Ureter (tissue), 1 donor: ENCODE measurements at places on chromosomes 3 and 15.
A peak's percentile ranks its signal among the peaks of the same experiment; 100 is the strongest.

DNA sequence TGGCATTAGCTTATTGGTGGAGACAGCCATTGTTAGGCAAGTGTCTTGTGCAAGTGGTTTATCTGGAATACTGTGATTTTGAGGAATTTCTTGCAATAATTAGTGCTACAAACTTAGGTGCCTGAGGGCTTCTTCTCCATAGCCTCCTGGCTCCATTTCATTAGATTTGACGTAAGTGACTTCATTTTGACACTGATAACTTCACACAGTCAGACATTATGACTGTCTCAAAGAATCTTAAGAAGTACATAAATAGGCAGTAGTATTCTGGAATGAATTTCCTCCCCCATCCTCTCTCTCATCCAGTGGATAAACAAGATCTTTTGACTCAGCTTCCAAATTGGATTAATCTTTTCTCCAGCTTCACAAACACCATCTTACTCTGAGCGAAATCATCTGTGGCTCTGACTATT, 19.0 kb downstream of the ARL14 start:
- DNase-seq = no peak

- DNase-seq = peak; percentile 82
Measured at GRCh38 chr3:57100046-57100695, 39.7 kb downstream of the SPATA12 start.

GRCh38 chr3:54875596-54876268, 52.1 kb downstream of the LRTM1 start:
- no peak for DNase-seq

DNA sequence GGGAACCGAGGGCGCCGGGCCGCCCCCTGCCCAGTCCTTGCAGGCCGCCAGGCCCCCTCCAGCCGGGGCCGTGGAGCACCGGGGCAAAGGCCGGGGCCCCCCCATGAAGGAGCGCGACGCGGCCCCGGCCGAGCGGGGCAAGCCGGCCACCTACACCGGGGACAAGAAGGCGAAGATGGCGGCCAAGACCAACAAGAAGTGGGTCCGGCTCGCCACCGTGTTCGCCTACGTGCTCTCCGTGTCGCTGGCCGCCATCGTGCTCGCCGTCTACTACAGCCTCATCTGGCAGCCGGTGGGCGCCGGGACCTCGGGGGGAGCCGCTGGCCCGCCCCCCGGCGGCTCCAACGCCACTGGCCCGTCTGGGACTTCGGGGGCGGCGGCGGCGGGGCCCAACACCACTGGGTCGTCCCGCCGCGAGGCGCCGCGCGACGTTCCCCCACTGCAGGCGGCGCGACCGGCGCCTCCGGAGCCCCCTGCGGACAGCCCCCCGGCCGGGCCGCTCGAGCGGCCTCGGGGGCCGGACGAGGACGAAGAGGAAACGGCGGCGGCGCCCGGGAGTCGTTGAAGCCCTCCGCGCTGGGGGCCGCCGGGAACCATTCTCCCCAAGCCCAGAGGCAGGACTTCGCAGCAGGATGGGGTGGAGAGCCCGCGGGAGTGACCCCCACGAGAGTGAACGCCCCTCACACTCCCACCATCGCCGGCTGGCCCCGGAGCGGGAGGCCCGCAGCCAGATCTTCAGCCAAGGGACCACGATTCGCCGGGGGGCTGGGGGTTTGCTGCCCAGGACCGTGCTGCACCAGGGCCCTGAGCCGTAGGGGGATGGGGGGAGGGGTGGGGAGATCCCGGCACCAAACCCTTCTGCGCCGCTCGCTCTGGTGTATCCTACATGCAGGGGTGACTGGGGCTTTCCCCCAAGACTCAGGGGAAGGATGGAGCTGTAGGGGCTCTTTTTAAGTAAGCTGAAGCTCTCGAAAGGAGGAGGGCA, 753 bp downstream of the INAFM2 start:
- no peak for DNase-seq

DNA sequence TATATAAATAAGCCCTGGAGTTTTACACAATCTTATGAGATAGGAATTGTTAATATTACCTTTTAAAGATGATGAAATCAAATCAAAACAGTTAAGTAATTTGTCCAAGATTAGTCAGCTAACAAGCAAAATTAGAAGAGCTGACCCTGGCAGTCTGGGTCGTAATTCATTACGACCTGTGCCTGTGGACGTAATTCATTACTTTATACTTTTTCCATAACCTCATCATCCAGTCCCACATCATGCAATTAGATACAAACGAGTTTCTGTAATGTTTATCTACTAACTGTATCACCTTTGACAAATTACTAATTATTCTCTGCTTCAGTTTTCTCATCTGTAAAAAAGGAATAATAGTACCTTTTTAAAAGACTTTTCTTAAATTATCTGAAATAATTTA, 665.9 kb downstream of the ZBBX start:
- DNase-seq = no peak

- DNase-seq = peak; percentile 93
Measured at GRCh38 chr15:63502843-63503738, 1.3 kb upstream of the USP3 start.

DNA sequence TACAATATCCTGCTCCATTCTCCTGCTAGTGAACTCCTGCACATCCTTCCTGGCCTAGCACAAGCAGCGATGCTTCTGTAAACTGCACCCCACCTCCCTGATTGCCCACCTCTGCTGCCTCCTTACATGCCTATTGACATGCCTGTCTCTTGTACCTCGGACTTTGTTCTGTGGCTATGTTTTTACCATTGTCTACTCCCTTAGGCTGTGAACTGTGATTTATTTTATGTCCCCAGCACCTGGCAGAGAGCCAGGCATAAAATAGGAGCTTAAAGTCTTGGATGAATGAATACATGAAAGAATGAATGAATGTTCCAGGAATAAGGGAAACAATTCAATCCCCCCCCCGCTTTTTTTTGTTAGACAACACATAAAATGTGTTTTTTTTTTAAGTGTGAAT, 210.0 kb downstream of the MYRIP start:
- DNase-seq = no peak

DNA sequence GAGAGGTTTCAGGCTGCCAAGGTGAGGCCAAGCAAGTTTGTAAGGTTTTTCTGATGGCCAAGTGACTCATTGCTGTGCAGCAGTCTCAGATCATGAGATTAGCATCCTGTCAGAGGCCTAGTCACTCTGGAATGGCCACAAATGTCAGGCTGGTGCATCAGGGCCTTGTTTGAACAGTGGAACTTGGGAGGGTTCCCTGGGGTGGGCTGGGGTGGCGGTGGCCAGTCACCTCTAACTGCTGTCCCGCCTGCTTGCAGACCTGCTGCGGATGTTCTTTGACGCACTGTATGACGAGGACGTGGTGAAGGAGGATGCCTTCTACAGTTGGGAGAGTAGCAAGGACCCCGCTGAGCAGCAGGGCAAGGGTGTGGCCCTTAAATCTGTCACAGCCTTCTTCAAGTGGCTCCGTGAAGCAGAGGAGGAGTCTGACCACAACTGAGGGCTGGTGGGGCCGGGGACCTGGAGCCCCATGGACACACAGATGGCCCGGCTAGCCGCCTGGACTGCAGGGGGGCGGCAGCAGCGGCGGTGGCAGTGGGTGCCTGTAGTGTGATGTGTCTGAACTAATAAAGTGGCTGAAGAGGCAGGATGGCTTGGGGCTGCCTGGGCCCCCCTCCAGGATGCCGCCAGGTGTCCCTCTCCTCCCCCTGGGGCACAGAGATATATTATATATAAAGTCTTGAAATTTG, 2.8 kb upstream of the FAM131A start:
- DNase-seq = no peak

DNA sequence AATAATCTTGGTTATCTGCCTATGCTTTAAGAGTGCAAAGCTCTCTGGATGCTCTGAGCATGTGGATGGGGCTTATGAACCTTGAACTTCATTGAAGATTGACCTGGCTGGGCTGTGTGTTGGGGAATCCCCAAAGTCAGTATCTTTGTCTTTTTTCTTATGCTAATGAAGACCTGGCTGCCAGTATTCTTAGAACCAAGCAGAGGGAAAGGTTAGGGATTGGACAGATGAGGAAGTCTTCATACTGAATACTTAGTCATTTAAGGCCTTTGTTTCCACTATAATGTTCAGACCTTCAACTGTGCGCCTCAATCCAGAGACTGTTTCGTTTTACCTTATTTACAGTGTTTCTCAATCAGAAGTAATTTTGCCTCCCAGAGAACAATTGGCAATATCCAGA, 42.5 kb upstream of the CMTM7 start:
- DNase-seq = no peak

DNA sequence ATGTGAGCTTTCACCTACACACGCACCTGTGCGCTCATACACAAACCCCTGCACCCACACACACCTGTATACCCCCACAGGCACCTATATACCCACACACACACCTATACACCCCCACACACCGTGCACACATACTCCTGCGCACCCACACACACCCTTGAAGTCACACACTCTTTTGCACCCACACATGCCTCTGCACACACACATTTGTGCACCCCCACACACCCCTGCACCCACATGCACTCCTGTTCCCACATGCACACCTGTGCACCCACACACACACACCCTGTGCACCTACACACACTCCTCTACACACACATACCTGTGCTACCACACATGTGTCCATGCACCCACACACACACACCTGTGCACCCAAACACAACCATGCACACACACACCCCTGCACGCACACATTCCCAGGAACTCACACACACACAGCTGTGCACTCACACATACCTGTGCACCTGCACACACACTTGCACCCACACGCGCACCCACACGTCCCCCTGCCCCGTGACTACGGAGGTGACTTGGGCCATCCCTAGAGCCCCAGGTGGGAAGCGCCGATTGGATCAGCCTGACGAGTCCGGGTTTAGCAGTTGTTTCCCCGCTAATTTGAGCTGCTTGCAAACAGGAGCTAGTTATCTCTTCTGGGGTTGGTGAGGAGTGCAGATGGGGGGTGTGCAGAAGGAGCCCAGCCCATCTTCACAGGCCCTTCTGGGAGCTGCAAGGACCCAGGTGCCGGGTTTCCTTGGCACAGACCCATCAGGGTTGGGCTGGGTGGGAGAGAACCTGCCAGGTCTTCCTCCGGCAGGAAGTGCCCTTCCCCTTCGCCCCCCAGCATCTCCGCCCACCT, 97.8 kb downstream of the CHSY1 start:
- no peak for DNase-seq

DNA sequence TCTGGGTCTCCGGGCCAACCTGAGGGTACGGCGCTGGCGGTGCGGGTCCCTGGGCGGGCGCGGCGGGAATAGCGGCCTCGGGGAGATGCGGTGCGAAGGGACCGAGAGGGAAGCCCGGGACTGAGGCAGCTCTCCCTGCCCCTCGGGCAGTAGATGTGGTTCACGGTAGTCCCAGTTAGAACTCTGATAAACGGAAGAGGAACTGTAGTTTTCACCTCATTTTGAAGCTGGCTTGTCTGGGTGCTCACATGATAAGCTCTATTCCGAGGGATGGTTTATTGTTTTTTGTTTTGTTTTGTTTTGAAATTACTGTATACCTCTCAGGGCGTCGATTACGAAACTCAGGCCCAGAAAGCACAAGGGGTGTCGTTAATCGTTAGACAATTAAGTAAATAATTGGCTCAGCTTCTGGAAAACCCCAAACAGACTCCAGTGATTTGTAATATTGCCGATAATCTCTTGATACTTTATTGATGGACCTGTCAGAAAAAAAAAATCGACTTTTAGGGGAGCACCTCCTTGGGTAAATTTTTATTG, 413 bp downstream of the NUSAP1 start:
- no peak for DNase-seq

DNA sequence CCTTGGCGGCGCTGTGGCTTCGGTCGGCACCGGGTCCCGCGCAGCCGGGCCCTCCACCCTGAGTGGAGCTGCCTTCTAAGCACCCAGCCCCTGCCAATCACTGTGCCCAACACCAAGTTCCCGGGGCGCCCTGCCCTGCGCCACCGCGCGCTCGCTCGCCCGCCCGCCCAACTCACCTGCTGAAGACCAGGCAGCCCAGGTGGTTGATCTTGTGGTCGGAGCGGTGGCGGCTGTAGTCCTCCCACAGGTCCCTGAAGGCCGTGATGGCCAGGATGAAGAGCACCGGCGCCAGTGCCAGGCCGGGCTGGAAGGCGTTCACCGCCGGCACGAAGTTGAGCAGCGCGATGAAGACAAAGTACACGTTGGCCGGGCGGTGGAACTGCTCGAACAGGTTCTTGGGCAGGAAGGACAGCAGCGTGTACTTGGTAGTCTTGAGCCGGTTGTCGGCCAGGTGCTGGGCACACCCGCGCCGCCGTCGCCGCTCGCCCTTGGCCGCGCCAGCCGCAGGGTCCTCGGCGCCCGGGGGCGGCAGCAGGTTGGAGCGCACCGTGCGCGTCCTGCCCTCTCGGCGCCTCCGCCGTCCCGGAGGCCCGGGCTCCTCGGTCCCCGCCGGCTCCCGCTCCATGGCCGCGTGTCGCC, 536 bp downstream of the ATP10A start:
- peak; percentile 64 for DNase-seq

DNA sequence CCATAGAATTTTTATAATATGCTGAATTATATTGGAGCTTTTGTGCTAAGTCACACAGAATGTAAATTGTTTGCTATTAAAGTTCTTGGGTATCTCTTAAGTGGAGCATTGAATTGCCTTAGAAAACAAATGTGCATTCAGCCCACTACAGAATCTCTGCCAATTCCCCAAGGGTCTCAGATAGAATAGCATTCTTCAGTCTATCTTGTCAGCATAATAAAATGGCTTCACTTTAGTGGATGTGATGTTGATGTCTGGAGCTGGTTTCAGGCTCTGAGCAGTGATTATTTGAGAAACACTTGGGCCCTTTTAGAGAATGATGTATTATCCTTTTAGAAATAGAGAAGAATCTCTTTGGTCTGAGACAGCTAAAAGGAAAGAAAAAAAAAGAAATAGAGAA, 45.2 kb downstream of the LRCH3 start:
- no peak for DNase-seq

DNA sequence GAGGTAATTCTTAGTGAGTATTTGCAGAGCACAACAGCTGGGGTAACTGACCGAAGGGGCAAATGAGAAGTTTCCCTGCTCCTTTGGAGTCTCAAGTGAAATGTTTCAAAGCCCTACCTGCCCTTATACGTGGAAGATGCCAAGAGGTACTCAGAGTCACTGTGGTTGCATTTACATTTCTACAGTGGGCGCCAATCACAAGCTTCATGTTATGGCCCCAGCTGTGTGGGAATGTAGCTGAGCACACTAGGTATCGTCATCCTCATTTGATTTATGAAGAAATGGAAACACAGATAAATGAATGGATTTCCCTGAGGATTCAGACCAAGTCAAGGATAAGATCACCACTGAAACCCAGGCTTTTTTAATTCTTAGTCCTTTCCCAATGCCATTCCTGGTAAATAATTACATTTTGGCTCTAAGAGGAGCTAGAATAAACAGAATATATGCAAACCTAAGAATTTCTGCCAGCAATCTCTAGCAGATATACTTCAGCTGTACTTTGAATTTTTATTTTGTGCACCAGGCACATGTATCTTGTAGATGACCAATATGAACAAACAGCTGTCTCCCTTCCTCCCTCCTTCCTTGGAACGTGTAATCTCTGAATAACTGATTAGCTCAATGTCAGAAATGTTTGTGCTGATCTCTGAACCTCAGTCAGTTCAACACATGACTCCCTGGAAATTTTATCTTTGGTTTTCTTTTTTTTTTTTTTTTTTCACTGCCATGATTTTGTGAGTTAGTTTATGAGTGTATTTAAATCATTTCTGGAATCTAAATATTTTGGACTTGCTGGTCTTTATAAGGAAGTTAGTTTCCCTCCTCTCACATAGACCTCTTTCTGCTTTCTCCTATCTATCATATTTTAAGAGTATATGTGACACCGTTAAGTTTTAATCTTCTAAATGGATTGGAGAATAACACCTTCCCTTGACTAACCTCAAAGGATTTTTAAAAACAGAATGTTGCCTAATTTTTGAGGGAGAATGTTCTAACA, 69.2 kb downstream of the MAP2K5 start:
- DNase-seq = no peak

- DNase-seq = no peak
Measured at GRCh38 chr3:124851136-124851535, 36.0 kb downstream of the ITGB5 start.

GRCh38 chr3:105613120-105613519, 246.4 kb downstream of the ALCAM start:
- no peak for DNase-seq
